ENCODE measurements at places on chromosomes 3 and 15. TPM values are rescaled to one million over a fixed set of nuclear protein-coding genes. Genes with fewer than 3 reads are reported as not detected.

- DNase-seq: peak; percentile 25
Measured at GRCh38 chr3:187165144-187165543, 25.8 kb upstream of the RPL39L start.

DNA sequence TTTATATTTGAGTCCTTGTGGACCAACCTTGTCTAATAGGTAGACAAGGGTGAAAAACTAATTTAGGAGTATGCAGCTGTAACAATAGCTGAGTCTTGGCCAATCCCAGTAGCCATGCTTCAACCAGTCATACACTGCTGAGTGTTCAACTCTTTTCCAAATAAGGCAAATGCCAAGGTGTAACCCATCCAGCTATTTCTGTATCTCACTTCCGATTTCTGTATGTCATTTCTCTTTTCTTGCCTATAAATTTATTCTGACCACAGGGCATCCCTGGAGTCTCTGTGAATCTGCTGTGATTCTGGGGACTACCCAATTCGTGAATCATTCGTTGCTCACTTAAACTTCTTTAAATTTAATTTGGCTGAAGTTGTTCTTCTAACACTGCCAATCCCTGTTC, 93.2 kb downstream of the MAGI1 start:
- no peak for DNase-seq

DNA sequence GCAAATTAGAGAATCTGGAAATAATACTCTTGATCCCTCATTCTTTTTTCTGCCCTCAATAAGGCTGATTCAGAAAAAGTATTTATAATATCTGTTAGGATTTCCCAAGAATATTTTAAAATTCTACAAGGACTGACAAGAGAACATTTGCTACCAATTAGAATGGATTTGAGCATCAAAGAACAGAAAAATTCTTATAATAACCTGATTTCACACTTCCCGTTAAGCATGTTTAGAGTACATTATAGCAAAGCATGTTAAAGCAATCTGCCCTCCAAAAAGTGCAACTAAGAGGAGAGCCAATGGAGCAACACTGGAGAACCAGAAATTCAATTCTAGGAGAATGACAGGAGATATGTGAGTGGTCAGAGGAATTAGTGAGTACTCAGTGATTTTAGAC, 57.2 kb downstream of the THBS1 start:
- DNase-seq: no peak

DNA sequence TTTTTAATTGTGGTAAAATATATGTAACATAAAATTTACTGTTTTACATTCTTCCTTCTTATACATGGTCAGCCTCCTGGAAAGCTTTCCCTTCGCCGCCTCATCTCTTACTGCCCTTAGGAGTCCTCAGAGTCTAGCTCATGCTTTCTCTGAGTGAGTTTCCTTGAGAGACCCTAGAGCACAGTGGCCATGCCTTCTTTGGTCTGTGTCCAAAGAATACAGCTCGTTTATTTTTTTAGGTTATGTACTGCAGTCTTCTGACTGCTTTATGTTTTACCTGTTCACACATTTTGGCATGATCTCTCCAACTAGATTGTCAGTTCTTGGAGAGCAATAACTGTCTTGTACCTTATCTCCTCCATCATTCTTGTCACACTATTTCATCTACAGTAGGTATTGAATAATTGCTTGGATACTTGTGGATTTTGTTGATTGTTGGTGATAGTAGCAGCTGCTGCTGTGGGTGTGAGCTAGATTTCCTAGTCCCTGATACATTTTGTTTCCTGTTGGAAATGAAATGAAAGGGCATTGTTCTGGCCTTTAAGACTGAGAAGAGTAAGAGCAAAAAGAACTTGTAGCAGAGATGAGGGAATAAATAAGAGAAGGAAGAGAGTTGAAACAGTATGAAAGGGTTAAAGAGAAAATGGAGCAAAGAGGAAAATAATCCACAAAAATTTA, 10.9 kb downstream of the ARIH2 start:
- no peak for DNase-seq

- no peak for DNase-seq
Measured at GRCh38 chr3:67048715-67049074, 50.6 kb downstream of the KBTBD8 start.

DNA sequence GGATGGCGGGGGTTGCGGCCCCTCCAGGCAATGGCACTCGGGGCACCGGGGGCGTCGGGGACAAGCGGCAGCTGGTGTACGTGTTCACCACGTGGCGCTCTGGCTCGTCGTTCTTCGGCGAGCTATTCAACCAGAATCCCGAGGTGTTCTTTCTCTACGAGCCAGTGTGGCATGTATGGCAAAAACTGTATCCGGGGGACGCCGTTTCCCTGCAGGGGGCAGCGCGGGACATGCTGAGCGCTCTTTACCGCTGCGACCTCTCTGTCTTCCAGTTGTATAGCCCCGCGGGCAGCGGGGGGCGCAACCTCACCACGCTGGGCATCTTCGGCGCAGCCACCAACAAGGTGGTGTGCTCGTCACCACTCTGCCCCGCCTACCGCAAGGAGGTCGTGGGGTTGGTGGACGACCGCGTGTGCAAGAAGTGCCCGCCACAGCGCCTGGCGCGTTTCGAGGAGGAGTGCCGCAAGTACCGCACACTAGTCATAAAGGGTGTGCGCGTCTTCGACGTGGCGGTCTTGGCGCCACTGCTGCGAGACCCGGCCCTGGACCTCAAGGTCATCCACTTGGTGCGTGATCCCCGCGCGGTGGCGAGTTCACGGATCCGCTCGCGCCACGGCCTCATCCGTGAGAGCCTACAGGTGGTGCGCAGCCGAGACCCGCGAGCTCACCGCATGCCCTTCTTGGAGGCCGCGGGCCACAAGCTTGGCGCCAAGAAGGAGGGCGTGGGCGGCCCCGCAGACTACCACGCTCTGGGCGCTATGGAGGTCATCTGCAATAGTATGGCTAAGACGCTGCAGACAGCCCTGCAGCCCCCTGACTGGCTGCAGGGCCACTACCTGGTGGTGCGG, 1.9 kb downstream of the CHST2 start:
- DNase-seq: no peak

DNA sequence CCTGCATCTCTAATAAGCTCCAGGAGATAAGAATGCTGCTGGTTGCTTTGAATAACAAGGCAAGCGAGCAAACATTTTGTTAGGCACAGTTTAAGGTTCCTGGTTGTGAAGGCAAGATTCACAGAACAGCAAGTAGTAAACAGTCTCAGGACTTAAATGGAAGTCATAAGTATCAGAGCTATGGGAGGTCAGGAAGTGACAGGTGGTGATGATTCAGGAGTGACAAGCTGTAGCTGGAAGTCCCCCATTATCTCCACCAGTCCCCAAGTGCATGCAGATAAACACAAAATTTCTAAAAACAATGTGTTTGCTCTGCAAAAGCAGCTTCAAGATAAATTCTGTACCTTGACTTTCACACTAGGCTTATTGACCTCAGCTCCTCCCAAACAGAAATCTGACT, 3.3 kb downstream of the FETUB start:
- DNase-seq: no peak

DNA sequence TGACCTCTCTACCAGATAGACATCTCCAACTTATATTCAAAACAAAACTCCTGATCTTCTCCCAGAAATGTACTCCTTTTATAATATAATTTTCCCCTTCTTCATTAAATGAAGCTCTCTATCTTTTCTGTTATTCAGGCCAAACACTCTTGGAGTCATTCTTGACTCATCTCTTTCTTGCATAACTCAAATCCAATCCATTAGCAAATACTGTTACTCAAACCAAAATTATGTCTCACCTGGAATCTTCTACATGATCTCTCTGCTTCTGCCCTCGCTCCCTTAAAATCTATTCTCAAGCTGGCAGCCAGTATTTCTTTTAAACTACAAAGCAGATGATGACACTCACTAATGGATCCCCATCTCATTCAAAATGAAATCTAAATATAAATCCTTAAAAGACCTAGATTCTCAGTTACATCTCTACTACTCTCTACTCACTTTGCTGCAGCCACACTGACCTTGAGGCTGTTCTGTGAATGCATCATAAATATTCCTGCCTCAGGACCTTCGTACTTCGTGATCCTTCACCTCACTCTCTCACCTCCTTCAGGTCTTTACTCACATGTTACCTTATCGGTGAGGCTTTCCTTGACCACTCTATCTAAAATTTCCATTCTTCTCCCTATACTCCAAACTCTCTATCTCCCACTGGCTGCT, 160.9 kb downstream of the TBC1D5 start:
- no peak for DNase-seq

- no peak for DNase-seq
Measured at GRCh38 chr15:59484399-59484798, 46.4 kb downstream of the FAM81A start.

GRCh38 chr3:40615918-40616819, 91.4 kb downstream of the ZNF621 start:
- no peak for DNase-seq

The A4GNT gene
- not detected for total RNA-seq

DNA sequence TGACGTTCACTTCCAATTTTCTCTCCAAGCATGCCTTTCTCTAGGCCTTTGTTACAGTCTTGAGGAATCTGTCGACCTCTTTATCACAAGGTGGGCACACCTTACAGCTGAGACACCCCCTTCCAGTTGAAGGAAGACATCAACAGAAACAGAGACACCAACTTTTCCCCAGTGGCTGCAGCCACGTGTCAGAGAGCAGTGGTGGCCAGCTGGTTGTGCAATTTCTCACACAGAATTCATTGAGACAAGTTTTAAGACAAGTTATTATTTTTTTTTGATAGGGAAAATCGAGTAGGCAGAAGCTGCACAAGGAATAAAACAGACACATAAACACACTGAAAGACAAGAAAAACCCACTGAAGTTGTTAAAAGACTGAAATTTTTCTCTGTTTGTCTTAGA, 436.7 kb upstream of the MDFIC2 start:
- no peak for DNase-seq

DNA sequence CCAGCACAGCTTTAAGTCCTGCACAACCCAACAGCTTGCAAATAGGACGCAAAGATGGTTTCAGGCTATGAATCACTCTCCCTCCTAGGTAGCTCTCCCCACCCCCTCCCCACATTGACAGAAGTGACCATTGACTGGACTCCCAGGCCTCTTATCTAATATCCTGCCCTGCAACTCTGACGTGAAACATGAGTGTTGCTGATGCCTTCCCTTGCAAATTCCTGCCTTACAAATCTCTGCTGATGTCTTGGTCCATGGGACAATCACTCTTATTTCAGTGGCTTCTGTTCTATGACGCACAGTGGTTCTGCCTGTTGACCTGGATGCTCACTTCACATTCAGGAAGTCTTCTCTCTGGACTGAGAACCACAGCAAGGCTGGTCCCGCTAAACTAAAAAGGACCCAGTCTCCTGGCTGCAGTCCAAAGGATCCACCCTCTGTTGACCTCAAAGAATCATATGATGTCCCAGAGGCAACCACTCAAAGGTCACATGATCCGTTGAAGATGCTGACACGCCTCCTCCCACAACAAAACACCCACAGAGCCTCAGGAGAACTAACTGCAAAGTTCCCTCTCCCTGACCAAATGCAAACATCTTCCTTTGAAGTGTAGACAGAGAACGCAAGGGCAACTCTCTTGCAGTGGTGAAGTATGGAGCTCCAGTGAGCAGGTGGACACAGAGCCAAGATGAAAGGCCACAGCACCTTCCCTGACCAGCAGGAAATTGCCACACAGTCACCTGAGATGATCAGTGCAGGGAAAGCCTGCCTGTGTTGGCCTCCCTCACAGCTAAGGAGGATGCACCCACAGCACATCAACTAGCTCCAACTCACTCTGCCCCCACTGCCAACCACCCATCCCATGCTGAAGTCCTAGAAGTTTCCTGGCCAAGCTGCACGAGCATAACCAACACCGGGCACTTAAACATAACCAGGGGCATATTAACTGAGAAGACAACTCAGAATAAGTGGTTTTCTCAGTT, 112.3 kb downstream of the ADAMTS17 start:
- DNase-seq: no peak

GRCh38 chr3:177828208-177828565, 630.9 kb upstream of the TBL1XR1 start:
- no peak for DNase-seq

The FSIP1 gene
- 1.4 TPM for total RNA-seq
